ENCODE measurements at places on chromosomes 1 and 21.

GRCh38 chr1:48792961-48793360 lies 16.3 kb upstream of the BEND5 start:
- DNase-seq, result no peak

- DNase-seq, result no peak
These were observed 15.4 kb downstream of the FLG2 start for GRCh38 chr1:152344438-152344837.

DNA sequence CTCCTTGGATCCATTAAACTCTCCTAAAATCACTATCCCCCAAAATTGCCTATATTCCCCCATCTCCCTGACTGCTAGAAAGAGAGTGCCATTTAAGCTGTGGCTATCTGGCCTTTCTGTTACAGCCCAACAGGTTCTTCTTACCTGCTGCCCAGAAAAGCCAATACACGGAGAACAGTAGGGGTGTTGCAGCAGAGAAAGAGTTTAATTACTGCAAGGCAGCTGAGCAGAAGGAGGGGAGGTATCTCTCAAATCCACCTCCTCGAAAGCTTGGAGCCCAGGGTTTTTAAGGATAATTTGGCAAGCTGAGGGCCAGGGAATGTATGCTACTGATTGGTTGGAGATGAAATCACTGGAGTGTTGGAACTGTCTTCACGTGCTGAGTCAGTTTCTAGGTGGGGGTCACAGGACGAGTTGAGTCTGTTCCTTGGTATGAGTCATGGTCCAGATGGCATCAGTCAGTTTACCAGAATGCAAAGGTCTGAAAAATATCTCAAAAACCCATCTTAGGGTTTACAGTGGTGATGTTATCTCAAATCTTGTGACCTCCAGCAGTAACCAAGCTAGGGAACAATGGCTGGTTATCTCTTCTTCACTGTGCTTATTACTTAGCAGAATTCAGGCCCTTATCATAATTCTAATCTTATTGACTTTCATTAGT lies 89.8 kb downstream of the SMYD3 start:
- no peak for DNase-seq

- no peak for DNase-seq
These were observed 16.2 kb upstream of the CACHD1 start for GRCh38 chr1:64453688-64454087.

DNA sequence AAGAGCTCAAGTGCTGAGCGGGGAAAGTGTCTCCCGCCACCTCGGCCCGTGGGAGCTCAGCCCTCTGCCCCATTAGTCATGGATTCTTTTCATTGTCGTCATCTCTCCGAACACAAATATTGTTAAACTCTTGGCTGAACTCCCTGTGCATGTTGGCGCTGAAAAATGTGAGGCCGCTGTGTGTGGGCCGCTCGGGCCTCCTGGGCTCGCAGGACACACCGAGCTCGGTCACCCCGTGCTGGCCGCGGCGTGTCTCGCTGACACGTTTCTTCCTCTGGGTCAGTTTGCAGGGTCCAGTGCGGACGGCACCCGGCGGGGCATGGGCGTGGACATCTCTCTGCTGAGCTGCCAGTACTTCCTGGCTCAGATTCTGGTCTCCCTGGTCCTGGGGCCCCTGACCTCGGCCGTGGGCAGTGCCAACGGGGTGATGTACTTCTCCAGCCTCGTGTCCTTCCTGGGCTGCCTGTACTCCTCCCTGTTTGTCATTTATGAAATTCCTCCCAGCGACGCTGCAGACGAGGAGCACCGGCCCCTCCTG lies 25.6 kb downstream of the SLC45A1 start:
- no peak for DNase-seq

DNA sequence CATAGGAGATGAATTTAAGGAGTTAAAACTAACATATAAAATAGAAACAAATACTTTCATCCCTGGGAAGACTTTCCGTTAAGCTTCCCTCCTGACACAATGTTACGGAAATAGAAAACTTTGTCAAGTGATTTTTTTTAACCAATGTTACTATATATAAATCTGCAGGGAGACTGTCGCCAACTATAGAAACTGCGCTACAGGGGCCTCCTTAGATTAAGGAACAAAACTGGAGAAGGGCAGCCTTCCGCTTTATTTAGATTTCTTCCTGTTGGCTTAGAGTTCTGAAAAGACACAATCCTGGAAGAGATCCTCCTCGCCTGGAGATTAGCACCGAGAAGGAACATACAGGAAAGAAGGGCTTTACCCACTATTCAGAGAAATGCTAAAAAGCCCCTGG lies 1.5 kb downstream of the MGST3 start:
- no peak for DNase-seq

DNA sequence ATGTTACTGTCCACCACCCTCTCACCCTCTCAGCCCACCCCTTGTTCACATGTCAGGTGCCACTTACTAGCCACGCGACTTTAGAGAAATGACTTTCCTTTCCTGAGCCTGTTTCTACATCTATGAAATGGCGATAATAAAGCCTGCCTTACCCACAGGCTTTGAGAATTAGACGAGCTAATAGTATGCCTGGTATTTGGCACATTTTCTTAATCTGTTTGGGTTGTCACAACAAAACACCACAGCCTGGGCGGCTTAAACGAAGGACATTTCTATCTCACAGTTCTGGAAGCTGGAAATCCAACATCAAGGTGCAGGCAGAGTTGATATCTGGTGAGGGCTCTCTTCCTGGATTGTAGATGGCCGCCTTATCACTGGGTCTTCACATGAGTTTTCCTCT lies 273.9 kb upstream of the FMN2 start:
- no peak for DNase-seq

- DNase-seq, result no peak
These were observed 7.3 kb downstream of the GLMN start for GRCh38 chr1:92291372-92291999.
